Ovary (tissue), 10 donors: ENCODE measurements at places on chromosomes 11 and 22. TPM values are rescaled to one million over a fixed set of nuclear protein-coding genes. Genes with fewer than 3 reads are reported as not detected.
A peak's percentile ranks its signal among the peaks of the same experiment; 100 is the strongest.

DNA sequence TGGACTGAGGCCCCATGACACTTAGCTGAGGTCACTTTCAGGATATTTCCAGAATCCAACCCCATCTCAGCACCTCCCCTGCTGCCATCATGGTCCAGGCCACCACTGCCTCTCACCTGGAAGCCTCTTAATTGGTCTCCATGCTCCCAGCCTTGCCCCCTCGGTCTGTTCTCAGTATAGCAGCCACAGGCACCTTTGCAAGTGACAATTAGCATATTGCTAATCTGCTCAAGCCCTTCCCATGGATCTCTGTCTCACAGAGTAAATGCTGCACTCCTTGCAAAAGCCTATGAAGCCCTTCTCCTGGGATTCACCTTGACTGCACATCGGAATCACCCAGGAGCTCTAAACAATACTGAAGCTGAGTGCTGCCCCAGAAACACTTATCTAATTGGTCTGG lies 93.5 kb upstream of the CSNK2A3 start:
- H3K4me3 ChIP-seq = no peak overlapping the region
- H3K27ac ChIP-seq = no peak overlapping the region
- DNase-seq = no peak
- peaks cover 5% of the 10 kb centered on the region for H3K4me1 ChIP-seq
- no peaks in the 10 kb centered on the region for H3K27me3 ChIP-seq

DNA sequence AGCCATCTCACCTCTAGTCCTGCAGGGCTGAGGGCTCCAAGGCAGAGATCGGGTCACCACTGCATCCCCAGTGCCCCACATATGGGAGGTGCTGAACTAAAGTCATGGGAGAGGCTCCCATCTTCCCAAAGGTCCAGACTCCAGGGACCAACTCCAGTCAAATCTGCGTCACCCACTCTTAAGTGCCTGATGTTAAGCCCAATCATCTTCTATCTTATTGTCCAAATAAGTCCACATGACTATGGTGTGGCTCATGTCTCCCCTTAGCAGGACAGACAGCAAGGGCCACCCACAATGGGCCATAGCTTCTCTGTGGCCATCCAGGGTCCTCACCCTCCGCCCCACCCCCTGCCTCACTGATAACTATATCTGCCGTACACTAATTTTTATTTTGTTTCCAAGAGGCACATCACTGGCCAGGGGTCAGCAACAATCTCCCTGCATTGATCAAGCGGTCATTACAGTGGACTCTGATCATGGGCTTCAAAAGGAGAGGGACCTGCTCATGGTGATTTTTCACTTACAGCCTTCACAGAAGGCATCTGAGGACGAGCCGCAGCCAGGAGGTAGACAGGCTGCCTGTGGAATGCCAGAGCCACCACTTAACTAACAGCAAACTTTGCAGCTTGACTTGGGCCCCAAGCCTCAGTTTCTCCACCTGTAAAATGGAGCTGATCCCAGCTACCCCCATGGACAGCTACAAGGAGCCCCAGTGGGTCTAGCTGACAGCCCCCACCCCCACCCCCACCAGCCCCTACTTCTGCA lies 23.3 kb downstream of the MYH9 start:
- H3K27ac ChIP-seq = peak overlapping the region; percentile 41
- H3K4me3 ChIP-seq = no peak overlapping the region
- no peak for DNase-seq
- no peaks in the 10 kb centered on the region for H3K36me3 ChIP-seq

DNA sequence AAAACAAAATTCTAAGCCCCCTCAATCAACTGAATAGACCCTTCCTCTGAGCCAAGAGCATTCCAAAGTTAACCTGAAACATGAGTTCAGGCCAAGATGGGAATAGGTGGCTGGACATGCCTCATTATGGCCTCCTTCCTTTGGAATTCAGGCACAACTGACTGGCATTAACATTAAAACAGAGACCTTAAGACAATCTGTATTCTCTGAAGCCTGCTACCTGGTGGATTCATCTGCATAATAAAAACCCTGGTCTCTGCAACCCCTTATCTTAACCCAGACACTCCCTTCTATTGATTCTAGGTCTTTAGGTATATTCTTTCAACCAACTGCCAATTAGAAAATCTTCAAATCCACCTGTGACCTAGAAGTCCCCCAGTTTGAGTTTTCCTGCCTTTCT lies 66.3 kb downstream of the JRKL start:
- no peaks in the 10 kb centered on the region for H3K27me3 ChIP-seq
- H3K36me3 ChIP-seq = no peaks in the 10 kb centered on the region
- no peak overlapping the region for H3K27ac ChIP-seq
- H3K4me1 ChIP-seq = no peaks in the 10 kb centered on the region

ANO9 gene
- 0.12 TPM for polyA plus RNA-seq

PDE2A gene
- 17.6 TPM for polyA plus RNA-seq

DHCR7 gene
- polyA plus RNA-seq = 61.0 TPM

DNA sequence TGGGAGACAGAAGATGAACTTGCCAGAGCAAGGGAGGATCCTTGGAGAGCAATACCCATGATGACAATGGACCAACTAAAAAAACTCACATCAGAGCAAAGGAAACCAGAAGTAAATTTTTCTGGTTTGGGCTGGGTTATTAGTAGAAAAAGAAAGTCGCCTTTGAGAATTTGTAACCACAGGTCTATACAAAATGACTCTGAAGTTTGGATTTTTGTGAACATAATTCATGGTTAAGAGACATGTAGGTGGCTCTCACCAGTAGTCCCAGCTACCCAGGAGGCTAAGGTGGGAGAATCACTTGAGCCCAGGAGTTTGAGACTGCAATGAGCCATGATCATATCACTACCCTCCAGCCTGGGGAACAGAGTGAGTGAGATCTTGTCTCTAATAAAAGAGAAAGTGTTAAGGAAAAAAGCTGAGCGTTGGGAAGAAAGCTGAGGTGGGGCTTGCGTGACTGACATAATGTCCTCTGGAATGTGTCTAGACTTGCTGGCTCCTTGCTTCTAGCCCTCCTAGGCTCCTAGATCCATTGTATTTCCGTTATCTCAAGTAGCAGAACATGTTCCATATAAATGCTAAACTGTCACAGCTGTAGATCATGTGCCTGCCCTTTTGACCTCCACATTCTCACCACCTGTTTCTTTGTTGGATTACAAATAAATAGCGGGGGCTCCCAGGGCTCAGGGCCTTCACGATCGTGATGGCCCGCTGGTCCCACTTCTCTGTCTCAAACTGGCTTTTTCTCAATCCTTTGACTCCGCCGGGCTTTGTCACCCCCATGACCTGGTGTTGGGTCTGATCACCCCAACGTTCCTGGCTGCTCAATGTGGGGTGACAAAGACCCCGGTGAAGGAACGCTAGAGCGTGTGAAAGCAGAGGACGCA lies 56.2 kb upstream of the SC5D start:
- no peaks in the 10 kb centered on the region for H3K4me1 ChIP-seq
- no peak overlapping the region for H3K27ac ChIP-seq
- DNase-seq = no peak
- H3K27me3 ChIP-seq = no peaks in the 10 kb centered on the region
- H3K36me3 ChIP-seq = no peaks in the 10 kb centered on the region

DNA sequence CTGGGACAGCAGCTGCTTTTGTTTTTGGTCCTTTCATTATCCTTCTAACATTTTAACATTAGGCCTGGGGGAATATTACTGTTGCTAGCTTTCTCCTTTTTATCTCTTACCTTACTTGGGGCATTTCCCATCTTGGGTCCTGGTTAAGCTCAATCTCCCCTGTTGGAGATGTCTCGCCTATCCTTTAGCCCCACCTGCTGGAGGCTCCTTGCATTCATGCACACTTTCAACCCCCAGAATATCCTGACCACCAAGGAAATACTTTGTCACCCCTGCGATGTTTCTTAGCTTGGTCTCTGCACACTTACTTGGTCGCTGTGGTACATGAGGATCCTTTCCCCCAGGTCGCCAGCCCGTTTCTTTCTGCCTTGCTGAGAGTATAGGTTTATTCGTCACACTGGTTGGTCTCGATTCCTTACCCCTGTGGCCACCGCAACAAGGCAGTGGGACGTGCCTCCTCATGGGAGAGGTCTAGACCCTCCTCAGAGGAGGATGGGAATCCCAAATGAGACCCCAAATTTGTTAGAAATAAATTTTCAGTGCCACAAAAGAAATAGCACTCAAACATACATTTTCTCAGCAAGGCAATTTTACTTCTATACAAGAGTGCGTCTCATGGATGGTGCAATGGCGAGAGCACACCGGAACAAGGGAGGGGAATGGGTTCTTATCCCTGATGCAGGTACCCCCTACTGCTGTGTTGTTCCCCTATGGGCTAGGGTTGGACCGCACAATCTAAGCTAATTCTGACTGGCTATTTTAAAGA lies 5.4 kb upstream of the TXN2 start:
- no peak overlapping the region for H3K4me3 ChIP-seq
- H3K36me3 ChIP-seq = peaks cover 3% of the 10 kb centered on the region
- no peaks in the 10 kb centered on the region for H3K4me1 ChIP-seq
- no peaks in the 10 kb centered on the region for H3K27me3 ChIP-seq
- no peak overlapping the region for H3K27ac ChIP-seq

CDC42BPG gene
- polyA plus RNA-seq = 1.9 TPM

CNGA4 gene
- polyA plus RNA-seq = 0.10 TPM

DNA sequence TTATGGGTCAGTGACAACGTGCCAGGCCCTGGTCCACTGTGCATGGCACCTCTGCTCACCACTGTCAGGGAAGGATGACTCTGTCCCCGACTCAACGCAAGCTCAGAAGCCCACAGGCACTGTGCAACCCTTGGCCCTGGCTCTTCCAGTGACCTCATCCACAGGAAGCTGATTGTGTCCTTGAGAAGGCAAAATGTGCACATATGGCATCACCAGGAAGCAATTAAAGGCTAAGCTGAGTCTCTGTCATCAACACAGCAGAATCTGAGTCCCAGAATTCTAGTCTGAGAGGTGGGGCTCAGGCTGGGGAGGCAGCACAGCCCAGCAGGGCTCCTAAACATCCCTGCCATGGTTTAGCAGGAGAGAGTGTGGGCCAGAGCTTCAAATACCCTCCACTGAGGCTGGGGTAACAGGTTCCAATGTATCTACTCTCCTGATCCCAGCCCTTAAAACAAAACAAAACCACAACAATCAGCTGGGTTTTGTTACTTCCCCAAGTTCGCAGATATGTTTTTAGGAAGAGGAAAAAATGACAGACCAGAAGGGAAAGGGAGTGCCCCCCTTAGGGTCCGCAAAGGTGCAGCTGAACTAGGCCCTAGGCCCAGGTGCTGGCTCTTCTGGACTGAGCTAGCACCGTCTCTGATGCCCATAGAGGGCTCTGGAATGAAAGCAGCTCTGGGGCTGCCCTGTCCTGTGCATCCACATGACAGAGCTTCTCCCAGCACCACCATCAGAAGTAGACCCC lies 33.5 kb upstream of the GNAZ start:
- no peaks in the 10 kb centered on the region for H3K27me3 ChIP-seq
- H3K4me3 ChIP-seq = no peak overlapping the region
- H3K27ac ChIP-seq = no peak overlapping the region
- no peaks in the 10 kb centered on the region for H3K36me3 ChIP-seq

DNA sequence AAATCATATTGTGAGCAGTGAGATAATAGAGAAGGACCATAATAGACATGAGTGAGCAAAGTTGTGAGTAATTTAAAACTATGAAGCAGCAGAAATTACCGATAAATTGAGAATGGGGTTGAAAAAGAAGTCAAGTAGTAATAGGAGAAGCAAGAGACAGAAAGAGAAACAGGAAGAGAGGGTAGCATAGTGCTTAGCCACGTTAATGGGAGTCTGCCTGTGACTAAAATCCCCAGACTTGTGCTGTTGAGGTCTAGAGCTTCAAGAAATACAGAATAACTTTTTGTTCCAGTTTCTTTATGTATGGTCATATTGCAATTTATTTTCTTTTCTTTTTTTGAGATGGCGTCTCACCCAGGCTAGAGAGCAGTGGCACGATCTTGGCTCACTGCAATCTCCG lies 368.7 kb downstream of the METTL15 start:
- no peak overlapping the region for H3K4me3 ChIP-seq
- no peaks in the 10 kb centered on the region for H3K4me1 ChIP-seq
- H3K27ac ChIP-seq = no peak overlapping the region
- no peaks in the 10 kb centered on the region for H3K36me3 ChIP-seq
- DNase-seq = no peak

DNA sequence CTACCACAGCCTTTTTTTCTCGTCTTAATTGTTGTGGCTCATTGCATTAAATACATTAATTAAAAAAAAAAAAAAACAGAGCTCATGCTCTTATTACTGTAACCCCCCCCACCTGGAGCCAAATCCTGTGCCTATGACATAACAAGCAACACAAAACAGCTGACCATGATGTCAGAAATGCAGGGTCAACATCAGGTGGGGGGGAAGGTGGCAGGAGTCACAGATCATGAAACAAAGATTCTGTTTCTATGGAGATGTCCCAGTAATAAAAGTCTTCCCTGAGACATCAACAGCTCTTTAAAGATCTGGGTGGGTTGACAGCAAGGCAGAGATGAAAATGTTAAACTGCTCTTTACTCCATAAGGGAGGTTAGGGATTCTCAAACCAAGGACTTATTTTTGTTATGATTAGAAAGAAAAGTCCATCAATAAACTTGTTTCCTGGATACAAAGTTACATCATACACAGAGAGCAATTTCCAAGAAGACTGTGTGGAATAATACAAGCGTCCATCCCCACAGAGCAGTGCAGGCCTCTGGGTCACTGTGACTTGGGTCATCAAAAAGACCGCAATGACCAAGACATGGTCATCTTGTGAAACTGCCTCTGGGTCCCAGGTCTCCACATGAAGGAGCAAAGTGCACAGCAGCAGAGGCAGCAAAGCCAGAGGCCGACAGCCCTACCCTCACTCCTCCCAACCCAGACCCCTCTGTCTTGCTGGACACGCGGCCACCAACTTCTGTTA lies 42.7 kb upstream of the CYP2D6 start:
- H3K27ac ChIP-seq = no peak overlapping the region
- H3K4me1 ChIP-seq = no peaks in the 10 kb centered on the region
- no peak overlapping the region for H3K4me3 ChIP-seq
- DNase-seq = no peak

GRCh38 chr11:121894581-121894980 lies 221.4 kb downstream of the BLID start:
- H3K36me3 ChIP-seq = no peaks in the 10 kb centered on the region
- H3K27me3 ChIP-seq = no peaks in the 10 kb centered on the region
- peaks cover 8% of the 10 kb centered on the region for H3K4me1 ChIP-seq
- no peak overlapping the region for H3K27ac ChIP-seq
- H3K4me3 ChIP-seq = no peak overlapping the region
- no peak for DNase-seq

MOGAT2 gene
- polyA plus RNA-seq = not detected
